Endodermal cell (in vitro differentiated cells): ENCODE measurements at places on chromosomes 6 and 20. TPM values are rescaled to one million over a fixed set of nuclear protein-coding genes. Genes with fewer than 3 reads are reported as not detected.
A peak's percentile ranks its signal among the peaks of the same experiment; 100 is the strongest.

DNA sequence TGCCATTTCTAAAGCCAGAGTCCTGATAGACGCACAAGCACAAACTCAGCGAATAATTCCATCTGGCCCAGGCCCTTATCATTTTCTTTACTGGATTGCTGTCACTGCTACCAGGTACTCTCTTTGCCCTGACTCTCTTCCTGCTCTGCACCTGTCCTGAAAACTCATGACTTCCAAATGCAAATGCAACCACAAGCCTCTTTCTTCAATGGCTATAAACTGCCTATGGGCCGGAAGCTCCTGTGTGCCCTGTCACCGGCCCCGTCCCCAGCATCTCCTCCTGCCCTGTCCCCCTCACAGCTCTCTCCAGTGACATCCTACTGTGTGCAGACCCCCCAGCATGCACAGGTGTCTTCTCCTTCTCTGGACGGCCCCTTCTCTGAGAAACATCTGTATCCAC lies 302.6 kb downstream of the GMDS start:
- no peak overlapping the region for H3K4me3 ChIP-seq
- H3K27ac ChIP-seq, result no peak overlapping the region
- H3K36me3 ChIP-seq, result no peaks in the 10 kb centered on the region
- no peaks in the 10 kb centered on the region for H3K27me3 ChIP-seq
- no peak for DNase-seq
- H3K4me1 ChIP-seq, result no peaks in the 10 kb centered on the region

TRIM31 gene
- total RNA-seq, result not detected in 2 replicates

CPNE5 gene
- 0.14 and 0.26 TPM in 2 replicates for total RNA-seq

DNA sequence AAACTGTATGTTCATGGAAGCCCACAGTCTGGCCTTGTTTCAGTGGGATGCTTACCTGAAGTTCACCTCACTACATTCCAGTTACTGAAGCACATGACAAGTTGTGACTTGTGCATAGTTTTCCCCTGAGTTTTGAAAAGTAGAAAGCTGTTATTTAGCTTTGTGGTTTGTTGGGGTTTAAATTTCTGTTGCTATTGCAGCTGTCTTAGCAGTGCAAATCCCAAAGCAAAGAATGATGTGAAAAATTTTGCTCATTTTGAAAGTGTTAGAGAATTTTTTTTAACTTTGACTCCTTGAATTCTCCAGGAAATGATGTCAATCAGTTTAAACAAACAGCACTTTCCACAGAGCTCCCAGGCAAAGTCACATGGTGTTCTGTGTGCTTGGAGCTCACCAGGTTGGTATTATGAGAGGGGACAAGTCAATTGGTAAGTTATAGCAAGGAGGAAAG lies 268.4 kb downstream of the ADGRG6 start:
- no peak overlapping the region for H3K27ac ChIP-seq
- H3K4me1 ChIP-seq, result peaks cover 10% of the 10 kb centered on the region
- H3K36me3 ChIP-seq, result no peaks in the 10 kb centered on the region

CLVS2 gene
- 35.5 and 38.9 TPM in 2 replicates for total RNA-seq

DNA sequence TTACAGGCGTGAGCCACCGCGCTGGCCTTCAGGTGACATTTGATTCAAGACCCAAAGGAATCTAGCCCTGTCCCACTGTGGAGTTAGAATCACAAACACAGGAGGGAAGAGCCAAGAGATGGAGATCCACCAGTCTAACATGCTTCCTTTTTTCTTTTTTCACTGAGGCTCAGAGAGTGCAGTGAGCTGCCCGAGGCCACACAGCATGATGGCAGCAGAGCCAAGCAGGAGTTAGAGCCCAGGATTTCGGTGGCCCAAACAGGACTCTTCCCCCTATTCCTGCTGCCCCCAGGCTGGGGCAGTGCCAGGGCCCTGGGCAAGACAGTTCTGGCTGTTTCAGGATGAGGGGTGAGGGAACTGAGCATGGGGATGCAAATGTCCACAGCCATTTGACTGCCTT lies 8.1 kb upstream of the SPDEF start:
- H3K4me1 ChIP-seq, result peaks cover 30% of the 10 kb centered on the region

MUC21 gene
- total RNA-seq, result not detected in 3 replicates

DNA sequence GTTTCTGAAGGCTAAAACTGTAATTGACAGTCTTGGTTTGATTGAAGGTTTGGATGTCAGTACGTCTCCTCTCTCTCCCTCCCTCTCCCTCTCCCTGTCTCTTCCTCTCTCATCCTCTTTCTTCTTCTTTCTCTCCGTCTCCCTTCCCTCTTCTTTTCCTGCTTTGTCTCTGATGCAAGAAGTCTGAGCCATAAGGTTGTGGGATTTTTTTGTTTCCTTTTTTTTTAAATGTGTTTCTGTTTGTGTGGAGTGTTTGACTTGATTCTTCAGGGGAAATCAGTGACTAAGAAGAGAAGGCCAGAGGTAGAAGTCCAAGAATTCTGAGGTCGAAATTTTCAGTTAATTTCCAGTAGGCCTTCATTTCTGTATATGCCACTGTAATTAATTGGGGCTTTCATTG lies 111.9 kb downstream of the FOXO3 start:
- H3K36me3 ChIP-seq, result peaks cover 10% of the 10 kb centered on the region
- peaks cover 8% of the 10 kb centered on the region for H3K4me1 ChIP-seq
- no peak overlapping the region for H3K27ac ChIP-seq
- H3K27me3 ChIP-seq, result no peaks in the 10 kb centered on the region

FABP7 gene
- 1.9 to 3.9 TPM (median 3.4 TPM) in 3 replicates for total RNA-seq

GABBR1 gene
- total RNA-seq, result 66.9 to 84.8 TPM (median 81.8 TPM) in 3 replicates

- H3K4me1 ChIP-seq, result peaks cover 25% of the 10 kb centered on the region
- DNase-seq, result peak; percentile 95
- H3K4me3 ChIP-seq, result peak overlapping the region; percentile 88
- H3K36me3 ChIP-seq, result no peaks in the 10 kb centered on the region
- H3K27ac ChIP-seq, result peak overlapping the region; percentile 99
Observed at GRCh38 chr6:37137201-37138090, 32.5 kb upstream of the PIM1 start.

DNA sequence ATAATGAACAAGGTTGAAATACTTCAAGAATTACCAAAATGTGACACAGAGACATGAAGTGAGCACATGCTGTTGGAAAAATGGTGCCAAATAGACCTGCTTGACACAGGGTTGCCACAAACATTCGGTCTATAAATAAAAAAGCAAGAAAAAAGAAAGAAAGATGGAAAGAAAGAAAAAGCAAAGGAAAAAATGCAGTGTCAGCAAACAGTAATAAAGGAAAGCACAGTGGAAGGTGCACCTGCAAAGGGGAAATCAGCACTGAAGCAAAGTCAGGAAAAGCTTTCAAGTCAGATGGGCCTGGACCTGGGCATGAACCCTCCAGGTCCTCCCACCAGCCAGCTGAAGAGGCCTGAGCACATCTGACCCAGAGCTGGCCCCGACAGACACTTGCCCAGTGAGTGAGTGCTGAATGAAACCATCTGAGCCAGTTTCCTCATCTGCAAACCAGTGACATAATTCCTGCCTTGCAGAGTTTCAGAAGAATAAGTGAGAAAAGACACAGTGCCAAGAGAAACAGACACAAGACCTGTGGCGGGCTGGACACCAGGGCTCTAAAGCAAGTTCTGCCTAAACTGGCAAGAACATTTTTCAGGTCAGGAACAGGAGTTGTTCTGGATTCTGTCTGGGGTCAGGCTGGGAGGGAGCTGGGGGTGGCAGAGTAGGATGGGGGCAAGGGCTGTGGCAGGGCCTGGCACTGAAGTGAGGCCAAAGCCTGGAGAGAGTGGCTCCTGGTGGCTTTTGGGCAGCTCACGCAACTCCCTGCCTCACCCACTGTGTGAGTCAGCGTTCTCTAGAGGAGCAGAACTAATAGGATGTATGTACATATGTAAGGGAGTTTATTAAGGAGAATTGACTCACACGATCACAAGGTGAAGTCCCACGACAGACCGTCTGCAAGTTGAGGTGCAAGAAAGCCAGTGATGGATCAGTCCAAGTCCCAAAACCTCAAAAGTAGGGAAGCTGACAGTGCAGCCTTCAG lies 23.9 kb upstream of the MICB start:
- peak; percentile 24 for DNase-seq
- no peaks in the 10 kb centered on the region for H3K36me3 ChIP-seq
- H3K27ac ChIP-seq, result no peak overlapping the region
- H3K27me3 ChIP-seq, result peaks cover 17% of the 10 kb centered on the region
- H3K4me3 ChIP-seq, result no peak overlapping the region

- DNase-seq, result no peak
- H3K4me1 ChIP-seq, result no peaks in the 10 kb centered on the region
- no peak overlapping the region for H3K27ac ChIP-seq
Observed at GRCh38 chr6:106534564-106534982, 94.7 kb downstream of the RTN4IP1 start.

DNA sequence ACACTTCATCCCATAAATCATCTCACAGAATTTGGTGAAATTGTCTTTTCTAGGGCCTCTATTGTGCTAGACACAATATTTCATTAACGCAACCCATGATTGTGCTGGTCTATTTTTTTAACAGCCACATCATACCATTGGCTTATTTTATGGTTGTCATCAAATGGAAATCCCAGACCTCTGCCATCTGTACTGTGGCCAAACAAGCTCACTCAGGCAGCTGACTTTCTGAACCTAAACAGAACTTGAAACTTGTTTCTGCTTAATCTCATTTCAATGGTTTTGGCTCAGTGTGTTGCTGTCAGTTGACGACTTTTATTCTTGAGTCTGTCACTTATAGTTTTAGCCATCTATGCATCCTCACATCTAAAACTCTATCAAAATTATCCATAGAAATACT lies 111.8 kb downstream of the HAO1 start:
- H3K36me3 ChIP-seq, result no peaks in the 10 kb centered on the region
- H3K27ac ChIP-seq, result no peak overlapping the region
- no peaks in the 10 kb centered on the region for H3K27me3 ChIP-seq
- H3K4me1 ChIP-seq, result no peaks in the 10 kb centered on the region
- DNase-seq, result no peak
- no peak overlapping the region for H3K4me3 ChIP-seq
